ENCODE measurements at places on chromosomes 4 and X.

GRCh38 chr4:180788729-180789128, 1454.5 kb upstream of the TENM3 start:
- no peaks in the 10 kb centered on the region for H3K4me1 ChIP-seq
- DNase-seq = no peak
- H3K36me3 ChIP-seq = no peaks in the 10 kb centered on the region
- no peaks in the 10 kb centered on the region for H3K27me3 ChIP-seq

- no peak for DNase-seq
- no peaks in the 10 kb centered on the region for H3K27me3 ChIP-seq
- H3K27ac ChIP-seq = no peak overlapping the region
- no peaks in the 10 kb centered on the region for H3K36me3 ChIP-seq
Measured at GRCh38 chr4:126532527-126532926, 1100.2 kb upstream of the INTU start.

- DNase-seq = no peak
- H3K27me3 ChIP-seq = no peaks in the 10 kb centered on the region
- no peaks in the 10 kb centered on the region for H3K36me3 ChIP-seq
- peaks cover 13% of the 10 kb centered on the region for H3K4me1 ChIP-seq
- H3K27ac ChIP-seq = no peak overlapping the region
- H3K4me3 ChIP-seq = no peak overlapping the region
Measured at GRCh38 chr4:7337196-7338058, 97.3 kb downstream of the PSAPL1 start.

GRCh38 chrX:40700640-40701342, 34.6 kb downstream of the MED14 start:
- H3K36me3 ChIP-seq = peaks cover 21% of the 10 kb centered on the region
- H3K27ac ChIP-seq = no peak overlapping the region
- no peak overlapping the region for H3K4me3 ChIP-seq
- no peaks in the 10 kb centered on the region for H3K4me1 ChIP-seq

GRCh38 chr4:181949704-181950312, 293.4 kb upstream of the TENM3 start:
- no peaks in the 10 kb centered on the region for H3K36me3 ChIP-seq
- H3K4me3 ChIP-seq = no peak overlapping the region
- no peak for DNase-seq
- H3K4me1 ChIP-seq = no peaks in the 10 kb centered on the region
- no peaks in the 10 kb centered on the region for H3K27me3 ChIP-seq

- no peaks in the 10 kb centered on the region for H3K36me3 ChIP-seq
- H3K27me3 ChIP-seq = no peaks in the 10 kb centered on the region
- H3K27ac ChIP-seq = no peak overlapping the region
- H3K4me1 ChIP-seq = no peaks in the 10 kb centered on the region
- DNase-seq = no peak
Measured at GRCh38 chrX:136493011-136493410, 4.4 kb upstream of the HTATSF1 start.

GRCh38 chr4:7121866-7122653, 54.2 kb upstream of the GRPEL1 start:
- no peaks in the 10 kb centered on the region for H3K36me3 ChIP-seq
- H3K4me3 ChIP-seq = no peak overlapping the region
- no peak for DNase-seq

GRCh38 chr4:40608628-40609027, 21.0 kb downstream of the RBM47 start:
- no peaks in the 10 kb centered on the region for H3K36me3 ChIP-seq
- H3K4me3 ChIP-seq = no peak overlapping the region
- DNase-seq = no peak
- no peak overlapping the region for H3K27ac ChIP-seq

GRCh38 chr4:85736571-85736970, 261.6 kb downstream of the ARHGAP24 start:
- H3K27me3 ChIP-seq = no peaks in the 10 kb centered on the region
- no peak overlapping the region for H3K27ac ChIP-seq
- no peak for DNase-seq
- H3K4me1 ChIP-seq = no peaks in the 10 kb centered on the region
- no peaks in the 10 kb centered on the region for H3K36me3 ChIP-seq

DNA sequence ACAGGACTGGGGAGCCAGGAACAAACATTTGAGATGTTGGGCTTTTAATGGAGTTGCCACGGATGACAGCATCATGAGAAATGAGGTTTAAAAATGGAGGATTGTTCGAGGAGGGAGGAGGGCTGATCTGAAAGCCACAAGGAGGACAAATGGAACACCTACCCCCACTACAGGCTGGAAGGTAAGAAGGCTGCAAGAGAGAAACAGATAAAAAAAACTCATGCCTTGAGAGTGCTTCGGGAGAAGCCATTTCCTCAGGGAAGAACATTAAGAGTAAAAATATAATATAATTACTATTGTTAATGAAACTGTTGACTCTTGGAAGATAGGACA, 119.5 kb upstream of the MAP9 start:
- no peak for DNase-seq
- H3K27ac ChIP-seq = no peak overlapping the region
- H3K4me3 ChIP-seq = no peak overlapping the region
- no peaks in the 10 kb centered on the region for H3K27me3 ChIP-seq
- H3K36me3 ChIP-seq = no peaks in the 10 kb centered on the region

GRCh38 chr4:55634417-55635128, 1.5 kb downstream of the NMU start:
- no peak overlapping the region for H3K4me3 ChIP-seq
- H3K27ac ChIP-seq = no peak overlapping the region
- no peaks in the 10 kb centered on the region for H3K4me1 ChIP-seq
- H3K36me3 ChIP-seq = no peaks in the 10 kb centered on the region

DNA sequence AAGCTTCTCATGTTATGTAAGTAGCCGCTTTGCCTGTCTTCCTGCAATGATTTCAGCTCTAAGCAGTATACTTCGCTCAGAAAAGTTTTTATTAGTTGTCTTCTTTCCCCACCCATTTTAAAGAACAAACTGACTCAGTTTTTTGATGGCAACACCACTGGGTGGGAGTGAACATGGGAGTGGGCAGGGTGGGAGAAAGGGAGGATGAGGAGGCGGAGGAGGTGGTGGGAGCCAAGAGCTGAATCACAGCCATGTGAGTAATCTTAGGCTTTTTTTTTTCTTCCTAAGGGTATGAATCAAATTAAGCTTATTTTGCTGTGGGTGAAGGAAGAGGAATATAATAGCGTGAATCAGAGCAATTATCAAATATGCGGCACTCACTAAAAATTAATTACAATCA, 574.3 kb upstream of the DIPK2B start:
- no peak overlapping the region for H3K4me3 ChIP-seq
- no peak overlapping the region for H3K27ac ChIP-seq
- H3K36me3 ChIP-seq = no peaks in the 10 kb centered on the region
- no peaks in the 10 kb centered on the region for H3K27me3 ChIP-seq
- no peaks in the 10 kb centered on the region for H3K4me1 ChIP-seq

DNA sequence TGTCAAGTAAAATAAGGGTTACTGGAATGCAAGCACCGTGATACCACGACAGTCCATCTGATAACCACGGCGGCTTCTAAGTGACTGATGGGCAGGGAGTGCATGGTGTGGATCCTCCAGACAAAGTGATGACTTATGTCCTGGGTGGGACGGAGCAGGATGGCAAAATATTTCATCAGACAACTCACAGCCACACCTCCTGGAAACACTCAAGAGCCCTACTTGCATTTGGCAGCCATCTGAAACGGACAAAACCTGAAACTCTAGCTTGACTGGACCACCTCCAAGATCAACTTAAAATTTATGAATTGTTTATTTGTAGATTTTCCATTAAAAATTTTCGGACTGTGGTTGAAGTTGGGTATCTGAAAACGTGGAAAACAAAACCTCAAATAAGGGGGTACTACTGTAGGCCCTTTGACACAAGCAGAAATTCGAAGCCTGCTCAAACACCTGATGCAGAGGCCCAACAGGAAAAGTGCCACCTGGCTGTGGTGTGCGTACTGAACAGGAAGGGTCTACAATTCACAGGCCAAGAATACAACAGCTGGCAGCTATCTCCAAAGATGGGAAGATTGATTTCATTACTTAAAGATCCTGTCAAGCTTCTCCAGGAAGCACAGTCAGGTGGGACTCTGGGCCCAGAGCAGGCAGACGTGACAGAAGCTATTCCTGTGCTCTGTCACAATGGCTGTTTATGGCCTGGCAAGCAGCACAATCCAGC, 26.0 kb downstream of the LRIT3 start:
- DNase-seq = no peak
- no peaks in the 10 kb centered on the region for H3K4me1 ChIP-seq
- no peaks in the 10 kb centered on the region for H3K27me3 ChIP-seq
- H3K36me3 ChIP-seq = peaks cover 4% of the 10 kb centered on the region
- no peak overlapping the region for H3K27ac ChIP-seq
- H3K4me3 ChIP-seq = no peak overlapping the region
